ENCODE measurements at places on chromosomes 6 and 20.

- no peak for DNase-seq
These were observed 61.7 kb downstream of the TCP11 start for GRCh38 chr6:35079311-35080000.

GRCh38 chr6:98516206-98516605, 318.2 kb upstream of the POU3F2 start:
- no peak for DNase-seq

- no peak for DNase-seq
These were observed 97.2 kb upstream of the MAP7 start for GRCh38 chr6:136647363-136647852.

DNA sequence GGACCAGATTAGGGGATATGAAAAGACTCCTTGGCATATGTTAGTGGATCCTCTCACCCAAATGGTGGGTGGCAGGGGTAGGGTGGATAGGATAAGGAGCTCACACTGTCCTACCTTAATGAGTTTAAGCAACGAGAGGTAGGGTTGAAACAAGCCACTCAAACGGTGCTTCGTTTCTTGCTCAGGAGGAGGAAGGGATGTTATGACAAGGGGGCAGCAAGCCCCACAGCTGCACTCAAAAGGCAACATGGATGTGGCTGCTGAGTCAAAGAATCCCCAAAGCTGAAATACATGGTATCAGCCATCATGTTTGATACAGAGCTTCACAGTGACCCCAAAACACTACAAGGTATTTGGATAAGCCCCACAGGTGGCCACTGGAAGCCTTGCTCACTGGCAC, 8.4 kb upstream of the IDH3B start:
- DNase-seq = no peak

GRCh38 chr6:43915208-43915869, 145.3 kb downstream of the VEGFA start:
- no peak for DNase-seq

- no peak for DNase-seq
These were observed 62.0 kb downstream of the EFCAB8 start for GRCh38 chr20:32920530-32921298.

Measured in Panc1 (cell line).